SJSA1 (cell line): ENCODE measurements at places on chromosomes 7 and 10. TPM values are rescaled to one million over a fixed set of nuclear protein-coding genes. Genes with fewer than 3 reads are reported as not detected.

PTN gene
- total RNA-seq, result 56.7 and 70.6 TPM in 2 replicates

FOXK1 gene
- total RNA-seq, result 10.2 and 17.4 TPM in 2 replicates

AQP1 gene
- total RNA-seq, result 0.18 TPM in 1 of 2 replicates, not detected in the other

RPEL1 gene
- 0.13 TPM in 1 of 2 replicates, not detected in the other for total RNA-seq

GRCh38 chr7:94658826-94659225 lies 2.9 kb upstream of the SGCE start:
- H3K27me3 ChIP-seq, result no peaks in the 10 kb centered on the region
- no peak overlapping the region for H3K27ac ChIP-seq
- 0 out of 2 replicates have a peak, but pooled peaks cover 2% of the 10 kb centered on the region for H3K36me3 ChIP-seq
- H3K4me3 ChIP-seq, result no peak overlapping the region

DNA sequence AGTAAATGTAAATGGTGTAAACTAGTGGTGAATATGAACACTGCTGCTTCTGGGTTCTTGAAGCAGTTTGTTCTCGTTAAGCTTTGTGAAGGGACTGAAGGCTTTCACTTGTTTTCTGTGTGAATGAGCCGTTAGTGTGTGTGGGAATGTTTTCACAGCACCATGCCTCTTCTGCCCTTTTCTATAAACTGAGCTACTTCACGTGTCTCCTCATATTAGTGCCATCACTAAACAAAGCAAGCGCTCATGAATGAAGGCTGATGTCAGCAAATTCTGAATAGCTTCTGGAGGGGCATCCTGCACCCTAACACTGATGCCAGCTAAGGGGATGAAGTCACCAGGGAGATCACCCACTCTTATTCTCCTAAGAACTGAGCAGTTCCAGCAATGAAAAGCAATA lies 205.6 kb upstream of the ETV1 start:
- H3K27ac ChIP-seq, result no peak overlapping the region
- no peak for DNase-seq
- H3K36me3 ChIP-seq, result no peaks in the 10 kb centered on the region
- H3K27me3 ChIP-seq, result no peaks in the 10 kb centered on the region
- H3K4me3 ChIP-seq, result no peak overlapping the region

DNA sequence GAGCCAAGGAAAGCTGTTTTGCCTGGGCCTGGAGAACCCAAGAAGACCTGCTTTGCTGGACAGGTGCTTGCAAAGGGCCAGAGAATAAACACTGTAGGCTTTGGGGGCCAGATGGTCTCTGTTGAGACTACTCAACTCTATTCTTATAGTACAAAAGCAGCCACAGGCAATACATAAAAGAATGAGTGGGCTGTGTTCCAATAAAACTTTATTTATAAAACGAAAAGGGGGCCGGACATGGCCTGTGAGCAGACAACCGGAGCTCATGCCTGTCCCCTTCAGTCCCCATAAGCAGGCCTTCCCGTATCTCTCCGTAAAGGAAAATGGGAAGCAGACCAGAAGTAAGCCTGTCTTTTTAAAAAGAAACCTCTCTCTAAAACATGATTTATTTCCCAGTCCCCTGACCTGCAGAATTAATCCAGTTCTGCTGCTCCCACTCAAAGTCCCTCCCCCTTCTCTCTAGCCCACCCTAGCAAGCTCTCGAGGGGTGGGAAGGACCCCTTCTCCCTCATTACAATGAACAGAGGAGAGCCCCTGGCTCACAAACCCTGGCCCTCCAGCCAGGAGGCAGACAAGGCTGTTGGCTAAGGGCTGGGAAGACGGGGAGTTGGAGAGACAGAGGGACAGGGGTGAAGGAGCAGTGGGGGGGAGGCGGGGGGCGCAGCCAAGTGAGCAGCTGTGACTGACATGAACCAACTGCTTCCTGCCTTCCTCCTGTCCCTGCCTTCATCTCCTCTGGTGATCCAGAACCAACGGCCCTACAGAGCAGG lies 177.8 kb downstream of the NEURL1 start:
- no peak overlapping the region for H3K4me3 ChIP-seq
- no peaks in the 10 kb centered on the region for H3K27me3 ChIP-seq
- H3K4me1 ChIP-seq, result peaks cover 10% of the 10 kb centered on the region

GRCh38 chr10:48536916-48537890 lies 67.7 kb downstream of the ARHGAP22 start:
- H3K27ac ChIP-seq, result no peak overlapping the region
- no peaks in the 10 kb centered on the region for H3K27me3 ChIP-seq
- H3K4me1 ChIP-seq, result peaks cover 6% of the 10 kb centered on the region; the same call in 1 of the 2 replicates

DNA sequence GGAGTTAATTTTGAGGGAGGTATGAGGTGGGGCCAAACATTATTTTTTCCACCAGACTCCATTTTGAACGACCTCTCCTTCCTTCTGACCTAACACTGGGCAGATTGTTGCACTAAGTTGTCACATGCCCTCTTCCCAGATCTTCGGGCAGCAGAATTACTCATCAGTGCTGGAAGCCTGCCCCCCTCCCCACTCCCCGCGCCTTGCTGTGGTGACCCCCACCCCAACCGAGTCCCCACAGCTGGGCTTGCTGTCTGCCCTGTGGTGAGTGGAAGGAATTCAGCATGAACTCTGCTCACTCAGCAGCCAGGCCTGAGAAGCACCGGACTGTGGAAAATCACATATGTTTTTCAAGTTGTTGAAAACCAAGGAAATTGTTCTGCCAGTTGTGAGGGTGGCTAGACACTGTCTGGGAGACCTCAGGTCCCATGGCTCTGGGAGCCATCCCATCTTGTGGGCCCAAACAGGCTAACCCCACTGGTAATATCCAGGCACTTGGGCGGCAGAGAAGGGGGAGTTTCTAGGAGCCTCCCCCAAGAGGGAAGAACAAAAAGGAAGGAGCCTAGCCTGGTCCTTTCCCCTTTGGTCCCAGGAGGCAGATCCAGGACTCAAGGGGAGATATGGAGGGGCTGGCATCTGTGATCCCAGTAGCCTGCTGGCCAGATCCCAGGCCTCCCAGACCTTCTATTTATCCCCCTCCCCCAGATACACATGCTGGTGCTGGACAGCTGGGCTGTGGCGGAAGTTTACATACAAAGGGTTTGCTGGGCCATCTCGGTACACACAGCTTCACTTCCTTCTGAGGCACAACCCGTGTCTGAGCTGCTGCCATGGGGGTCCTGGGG lies 3.5 kb upstream of the AEBP1 start:
- H3K27ac ChIP-seq, result 0 out of 2 replicates have a peak overlapping the region, but pooled peaks have one; percentile 28
- H3K27me3 ChIP-seq, result no peaks in the 10 kb centered on the region
- peaks cover 18% of the 10 kb centered on the region for H3K4me1 ChIP-seq
- no peaks in the 10 kb centered on the region for H3K36me3 ChIP-seq
- DNase-seq, result no peak
- no peak overlapping the region for H3K4me3 ChIP-seq
